ENCODE measurements at places on chromosomes 7 and 10.

DNA sequence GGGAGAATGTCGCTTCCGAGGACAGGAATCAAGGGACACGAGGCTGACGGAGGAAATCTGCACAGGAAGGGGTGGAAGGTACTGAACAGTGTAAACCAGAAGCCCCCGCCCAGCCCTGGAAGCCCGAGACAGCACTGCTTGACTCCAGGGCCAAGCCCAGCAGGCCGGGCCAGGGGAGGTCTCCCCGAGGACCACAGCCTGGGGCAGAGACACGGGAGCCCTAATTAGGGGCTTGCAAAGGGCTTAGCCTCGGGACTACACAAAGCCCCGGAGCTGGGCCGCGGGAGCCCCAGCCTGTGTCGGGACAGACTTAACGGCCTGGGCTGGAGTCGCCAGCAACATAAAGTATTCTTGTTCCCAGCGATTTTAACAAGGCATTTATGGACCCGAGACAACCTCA is 50.8 kb downstream of the OAT start:
- DNase-seq: no peak
- H3K4me1 ChIP-seq: no peaks in the 10 kb centered on the region
- H3K4me3 ChIP-seq: no peak overlapping the region
- H3K27ac ChIP-seq: no peak overlapping the region
- H3K36me3 ChIP-seq: no peaks in the 10 kb centered on the region

DNA sequence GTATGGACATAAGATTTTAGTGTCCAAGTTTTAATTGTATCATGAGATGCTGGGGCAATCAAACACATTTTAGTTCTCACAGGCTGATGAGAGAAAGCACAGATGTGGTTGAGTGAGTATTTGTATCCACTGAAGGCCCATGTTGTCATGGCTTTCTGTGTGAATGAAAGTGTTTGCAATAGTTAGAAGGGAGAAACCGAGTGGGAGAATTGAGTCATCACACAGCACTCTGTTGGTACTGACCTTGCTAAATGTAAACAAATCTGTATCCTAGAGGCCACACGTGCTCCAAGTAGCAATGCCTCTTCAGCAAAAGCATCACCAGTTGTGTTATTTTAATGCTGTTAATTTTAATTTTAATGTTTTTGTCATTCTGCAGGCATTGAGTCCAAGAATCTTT is 121.2 kb downstream of the EMX2 start:
- H3K4me3 ChIP-seq: no peak overlapping the region
- no peak for DNase-seq
- no peaks in the 10 kb centered on the region for H3K36me3 ChIP-seq
- H3K27me3 ChIP-seq: no peaks in the 10 kb centered on the region

- H3K27me3 ChIP-seq: no peaks in the 10 kb centered on the region
- H3K36me3 ChIP-seq: no peaks in the 10 kb centered on the region
- DNase-seq: no peak
- no peak overlapping the region for H3K4me3 ChIP-seq
Observed at GRCh38 chr10:72429931-72430330, 75.2 kb upstream of the DNAJB12 start.

- H3K4me1 ChIP-seq: no peaks in the 10 kb centered on the region
- H3K27me3 ChIP-seq: no peaks in the 10 kb centered on the region
- H3K27ac ChIP-seq: no peak overlapping the region
- no peak overlapping the region for H3K4me3 ChIP-seq
- H3K36me3 ChIP-seq: no peaks in the 10 kb centered on the region
- no peak for DNase-seq
Observed at GRCh38 chr10:78471723-78472550, 438.3 kb downstream of the RPS24 start.

Data from tibial nerve (tissue), 4 donors.